ENCODE measurements at places on chromosomes 7 and 10.

DNA sequence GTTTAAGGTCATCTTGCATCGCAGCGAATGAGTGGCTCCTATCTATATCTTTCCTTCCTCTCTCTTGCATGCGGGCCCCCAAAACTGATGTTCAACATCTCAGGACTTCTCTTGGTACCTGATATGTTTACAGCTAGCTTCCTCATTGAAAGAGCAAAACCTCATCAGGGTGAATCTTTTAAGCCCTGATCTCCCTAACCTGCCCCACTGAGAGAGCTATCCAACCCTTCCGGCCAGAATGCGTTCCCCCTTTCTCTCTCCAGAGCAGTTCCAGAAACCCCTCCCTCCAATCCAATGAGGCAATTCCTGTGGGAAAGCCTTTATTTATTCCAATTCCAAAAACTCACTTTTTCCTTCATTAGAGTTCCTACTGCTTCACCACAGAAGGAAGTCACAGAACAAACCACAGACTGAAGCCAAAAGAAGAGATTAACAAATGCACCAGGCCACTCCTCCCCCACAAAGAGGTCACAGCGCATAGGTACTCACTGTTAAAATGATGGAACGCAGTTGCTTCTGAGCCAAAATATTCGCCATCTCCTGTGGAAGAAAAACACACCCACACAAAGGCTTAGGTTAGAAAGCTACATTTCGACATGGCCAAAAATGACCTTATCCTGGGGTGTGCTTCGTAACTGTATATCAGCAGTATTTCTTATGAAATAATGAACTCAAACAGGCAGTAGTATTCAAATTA lies 232.4 kb downstream of the ELMO1 start:
- no peaks in the 10 kb centered on the region for H3K4me1 ChIP-seq
- H3K4me3 ChIP-seq = no peak overlapping the region
- H3K27ac ChIP-seq = no peak overlapping the region
- H3K27me3 ChIP-seq = no peaks in the 10 kb centered on the region
- H3K36me3 ChIP-seq = no peaks in the 10 kb centered on the region
- DNase-seq = no peak

GRCh38 chr7:7329326-7329725 lies 147.0 kb downstream of the C1GALT1 start:
- H3K27ac ChIP-seq = no peak overlapping the region
- no peaks in the 10 kb centered on the region for H3K27me3 ChIP-seq
- no peak for DNase-seq
- no peaks in the 10 kb centered on the region for H3K36me3 ChIP-seq

DNA sequence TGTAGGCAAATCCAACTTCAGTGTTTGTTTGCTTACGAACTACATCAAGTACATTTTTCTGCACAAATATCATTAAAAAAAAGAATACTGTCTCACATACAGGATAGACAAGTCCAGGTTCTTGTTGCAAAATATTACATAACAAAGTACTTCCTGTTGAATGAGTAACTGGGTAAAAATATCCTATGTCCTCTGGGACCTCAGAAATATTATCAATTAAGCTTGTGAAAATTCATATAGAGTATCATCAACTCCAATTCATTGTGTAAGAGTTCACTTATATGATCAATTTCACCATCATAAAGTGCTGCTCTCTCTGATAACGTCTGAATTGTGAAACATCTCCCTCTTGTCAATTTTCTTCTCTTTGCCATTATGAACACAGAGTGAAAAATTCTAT lies 22.6 kb downstream of the HERC4 start:
- H3K36me3 ChIP-seq = no peaks in the 10 kb centered on the region
- H3K27me3 ChIP-seq = no peaks in the 10 kb centered on the region
- no peak overlapping the region for H3K4me3 ChIP-seq
- H3K27ac ChIP-seq = no peak overlapping the region

DNA sequence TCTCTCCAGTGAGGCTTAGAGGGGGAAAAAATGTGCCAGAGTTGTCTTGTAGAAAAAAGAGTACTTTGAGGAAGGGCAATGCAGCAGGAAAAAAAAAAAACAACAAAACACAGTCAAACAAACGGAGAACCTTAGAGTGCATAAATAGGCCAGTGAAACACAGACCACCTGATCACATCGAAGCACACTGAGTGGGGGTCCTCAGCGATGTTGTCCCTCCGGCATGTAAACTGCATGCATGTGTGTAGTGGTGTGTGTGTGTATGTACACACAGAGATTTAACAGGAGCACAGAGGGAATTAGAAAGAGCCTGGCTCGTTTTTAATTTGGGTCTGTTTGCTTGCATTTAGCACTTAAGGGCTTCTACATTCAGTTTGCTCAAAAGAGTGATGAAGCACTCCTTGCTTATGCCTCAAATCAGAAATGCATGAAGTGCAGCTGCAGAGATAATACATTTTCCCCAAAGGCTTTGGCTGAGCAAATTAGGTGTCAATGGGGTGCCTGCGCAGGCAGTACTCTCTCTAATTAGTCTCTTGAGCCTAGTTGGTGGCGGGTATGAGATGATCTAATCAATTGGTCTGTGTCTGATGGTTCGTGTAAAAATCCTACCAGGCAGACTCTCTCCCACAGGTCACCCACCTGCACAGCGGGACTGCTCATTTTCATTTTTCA lies 62.7 kb upstream of the FZD1 start:
- no peak overlapping the region for H3K4me3 ChIP-seq
- H3K4me1 ChIP-seq = no peaks in the 10 kb centered on the region
- no peaks in the 10 kb centered on the region for H3K36me3 ChIP-seq
- DNase-seq = no peak
- no peak overlapping the region for H3K27ac ChIP-seq

GRCh38 chr10:73899423-73899822 lies 11.5 kb upstream of the PLAU start:
- H3K27me3 ChIP-seq = no peaks in the 10 kb centered on the region
- H3K36me3 ChIP-seq = no peaks in the 10 kb centered on the region
- no peak overlapping the region for H3K4me3 ChIP-seq
- no peak overlapping the region for H3K27ac ChIP-seq
- H3K4me1 ChIP-seq = peaks cover 9% of the 10 kb centered on the region

DNA sequence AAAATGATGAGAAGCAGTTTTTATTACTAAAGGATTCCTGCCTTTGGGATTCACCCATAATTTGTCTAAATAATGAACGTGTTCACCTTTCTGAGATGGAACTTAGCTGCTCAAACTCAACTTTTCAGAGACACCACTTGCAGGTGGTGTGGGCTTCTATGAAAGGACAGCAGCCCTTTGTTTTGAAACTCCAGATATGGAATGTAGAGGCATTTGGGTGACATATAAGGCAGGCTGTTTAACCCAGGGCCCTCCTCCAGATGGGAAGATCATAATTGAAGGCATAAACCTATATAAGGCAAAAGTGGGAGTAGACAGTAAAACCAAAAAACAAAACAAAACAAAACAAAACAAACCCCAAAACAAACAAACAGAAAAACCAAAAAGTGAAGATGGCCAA lies 11.9 kb upstream of the HUS1 start:
- H3K36me3 ChIP-seq = no peaks in the 10 kb centered on the region
- no peak overlapping the region for H3K4me3 ChIP-seq

GRCh38 chr7:105857009-105857952 lies 19.1 kb downstream of the ATXN7L1 start:
- no peaks in the 10 kb centered on the region for H3K27me3 ChIP-seq
- no peak for DNase-seq
- no peak overlapping the region for H3K4me3 ChIP-seq
- no peaks in the 10 kb centered on the region for H3K4me1 ChIP-seq

DNA sequence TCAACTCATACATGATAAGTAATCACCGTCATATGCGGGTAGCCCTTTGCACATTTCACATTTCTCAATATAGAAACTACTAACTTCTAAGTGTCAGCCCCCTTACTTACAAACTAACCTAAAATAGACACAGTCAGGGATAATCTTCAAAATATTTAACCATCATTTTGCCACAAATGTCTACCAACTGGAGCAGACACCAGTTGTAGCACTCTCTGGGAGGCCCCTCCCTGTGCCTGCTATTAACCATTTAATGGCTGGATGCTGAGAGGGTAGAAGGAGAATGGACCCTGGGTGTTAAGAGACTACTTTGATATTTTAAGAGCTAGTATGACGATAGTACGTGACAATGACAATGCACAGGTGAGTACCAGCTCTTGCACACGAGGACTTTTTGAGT lies 116.4 kb downstream of the SORBS1 start:
- no peak overlapping the region for H3K4me3 ChIP-seq
- no peak for DNase-seq
- H3K36me3 ChIP-seq = no peaks in the 10 kb centered on the region

DNA sequence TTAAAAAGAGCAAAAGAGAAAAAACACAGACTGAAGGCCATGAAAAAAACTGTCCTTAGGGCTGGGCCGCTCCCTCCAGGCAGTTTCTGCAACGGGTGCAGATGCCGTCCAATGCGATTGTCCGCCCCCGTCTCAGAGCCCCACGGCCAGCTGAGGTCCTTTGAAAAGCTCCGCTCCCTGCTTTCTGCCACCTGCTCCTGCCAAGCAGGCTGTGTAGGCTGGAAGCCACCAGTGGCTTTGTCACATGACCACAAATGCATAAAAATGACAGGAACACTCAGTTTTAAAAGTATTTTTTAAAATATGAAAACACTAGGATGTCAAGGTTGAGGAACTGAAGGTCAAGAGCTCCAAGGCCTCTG lies 71.7 kb downstream of the AMZ1 start:
- no peak overlapping the region for H3K27ac ChIP-seq
- DNase-seq = no peak
- H3K4me3 ChIP-seq = no peak overlapping the region
- H3K27me3 ChIP-seq = no peaks in the 10 kb centered on the region

- no peaks in the 10 kb centered on the region for H3K4me1 ChIP-seq
- H3K27ac ChIP-seq = no peak overlapping the region
- no peak overlapping the region for H3K4me3 ChIP-seq
- no peaks in the 10 kb centered on the region for H3K27me3 ChIP-seq
- H3K36me3 ChIP-seq = no peaks in the 10 kb centered on the region
- DNase-seq = no peak
These were observed 89.7 kb downstream of the HGF start for GRCh38 chr7:81680120-81680519.

DNA sequence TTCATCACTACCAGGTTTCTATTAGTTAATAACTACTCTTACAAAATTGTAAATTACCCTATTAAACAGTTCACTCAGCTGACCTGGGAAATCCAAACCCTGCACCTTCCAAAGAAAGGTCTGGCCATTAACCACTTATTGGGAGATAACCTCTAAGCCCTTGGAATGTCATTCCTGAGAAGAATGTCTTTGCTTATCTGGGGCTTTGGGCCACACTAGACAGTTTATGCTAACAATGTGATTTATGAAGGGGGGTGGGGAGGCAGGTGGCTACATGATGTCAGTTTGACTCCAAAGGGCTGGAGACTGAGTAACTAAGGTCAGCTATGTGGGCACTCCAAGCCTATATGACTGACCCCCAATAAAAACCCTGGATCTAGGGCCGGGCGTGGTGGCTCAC lies 50.7 kb downstream of the AKR1D1 start:
- H3K27ac ChIP-seq = no peak overlapping the region
- no peak for DNase-seq
- H3K36me3 ChIP-seq = no peaks in the 10 kb centered on the region
- H3K4me1 ChIP-seq = no peaks in the 10 kb centered on the region
- no peaks in the 10 kb centered on the region for H3K27me3 ChIP-seq
- no peak overlapping the region for H3K4me3 ChIP-seq

GRCh38 chr10:119253433-119254174 lies 46.2 kb downstream of the GRK5 start:
- H3K27ac ChIP-seq = peak overlapping the region; percentile 97
- H3K4me1 ChIP-seq = peaks cover 26% of the 10 kb centered on the region
- no peaks in the 10 kb centered on the region for H3K27me3 ChIP-seq
- H3K36me3 ChIP-seq = no peaks in the 10 kb centered on the region
- peak; percentile 86 for DNase-seq

DNA sequence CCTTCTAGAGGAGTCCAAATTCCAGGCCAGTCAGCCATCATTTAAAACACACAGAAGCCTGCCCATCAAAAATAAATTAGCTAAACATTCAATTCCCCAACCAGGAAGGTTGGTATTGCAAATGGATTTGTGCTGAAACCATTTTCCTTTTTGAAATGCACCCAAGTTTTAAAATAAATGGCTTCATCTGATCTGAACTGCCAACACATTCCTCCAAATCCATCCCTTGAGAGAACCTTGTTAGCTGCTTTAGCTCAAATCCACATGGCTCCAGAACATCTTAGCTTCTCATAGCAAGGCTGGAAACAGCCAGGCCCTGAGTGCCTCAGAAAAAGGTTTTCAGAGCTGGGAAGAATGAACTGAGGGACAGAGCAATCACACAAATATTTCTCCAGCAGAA lies 306.3 kb downstream of the FZD1 start:
- no peaks in the 10 kb centered on the region for H3K4me1 ChIP-seq
- no peak overlapping the region for H3K27ac ChIP-seq
- H3K4me3 ChIP-seq = no peak overlapping the region
- no peak for DNase-seq
- no peaks in the 10 kb centered on the region for H3K36me3 ChIP-seq

DNA sequence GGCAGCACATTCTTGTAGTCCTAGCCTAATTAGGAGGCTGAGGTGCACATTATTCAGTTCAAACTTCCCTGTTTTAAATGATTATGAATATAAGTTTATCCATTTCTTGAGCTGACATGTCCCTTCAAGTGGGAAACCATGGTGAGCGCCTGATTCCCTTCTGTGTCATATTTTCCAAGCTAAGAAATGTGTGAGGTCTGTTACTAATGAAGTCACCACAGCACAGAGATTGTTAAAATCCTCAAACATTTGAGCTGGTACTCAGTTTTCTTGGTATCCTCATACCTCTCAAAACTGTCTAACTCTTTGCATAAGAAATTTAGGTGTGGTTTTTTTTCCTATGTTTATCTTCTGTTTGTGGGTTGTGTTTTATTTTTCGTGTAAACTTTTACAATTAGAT lies 926.8 kb downstream of the GATA3 start:
- H3K36me3 ChIP-seq = no peaks in the 10 kb centered on the region
- no peak for DNase-seq
- no peak overlapping the region for H3K27ac ChIP-seq
- H3K4me3 ChIP-seq = no peak overlapping the region
- no peaks in the 10 kb centered on the region for H3K27me3 ChIP-seq

- H3K36me3 ChIP-seq = no peaks in the 10 kb centered on the region
- DNase-seq = peak; percentile 31
- H3K4me3 ChIP-seq = no peak overlapping the region
- H3K27me3 ChIP-seq = no peaks in the 10 kb centered on the region
These were observed 85.2 kb downstream of the CHST15 start for GRCh38 chr10:124008187-124008586.

GRCh38 chr10:43218206-43218950 lies 48.5 kb downstream of the RASGEF1A start:
- H3K36me3 ChIP-seq = no peaks in the 10 kb centered on the region
- no peaks in the 10 kb centered on the region for H3K4me1 ChIP-seq
- DNase-seq = no peak
- H3K4me3 ChIP-seq = no peak overlapping the region

DNA sequence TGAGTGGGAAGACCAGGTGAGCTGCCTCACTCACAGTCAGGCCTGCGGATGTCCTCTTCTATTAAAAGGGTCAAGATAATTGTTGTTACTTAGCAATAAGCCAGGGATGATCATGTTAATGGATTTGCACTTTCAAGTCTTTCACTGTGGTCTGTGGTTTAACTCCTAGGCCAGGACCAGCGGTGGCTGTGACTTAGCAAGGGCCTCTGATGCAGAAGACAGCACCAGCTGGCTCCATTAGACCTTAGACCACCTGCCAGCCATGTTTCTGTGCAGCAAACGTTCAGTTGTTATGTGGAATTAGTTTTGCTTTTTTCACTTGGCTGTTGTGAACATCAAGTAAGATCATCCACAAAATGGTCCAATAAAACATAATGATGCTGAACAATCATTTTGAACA lies 537.3 kb downstream of the TNS3 start:
- H3K27ac ChIP-seq = no peak overlapping the region
- no peak for DNase-seq
- H3K27me3 ChIP-seq = no peaks in the 10 kb centered on the region
- H3K4me3 ChIP-seq = no peak overlapping the region
- H3K4me1 ChIP-seq = no peaks in the 10 kb centered on the region

Data from right lobe of liver (tissue), 6 donors.